Chondrocyte (in vitro differentiated cells): ENCODE measurements at places on chromosomes 6 and 20. TPM values are rescaled to one million over a fixed set of nuclear protein-coding genes. Genes with fewer than 3 reads are reported as not detected.
A peak's percentile ranks its signal among the peaks of the same experiment; 100 is the strongest.

The CDH22 gene
- total RNA-seq: not detected in 3 replicates

The ADGRG6 gene
- total RNA-seq: 1.7 to 2.5 TPM (median 2.5 TPM) in 3 replicates

DNA sequence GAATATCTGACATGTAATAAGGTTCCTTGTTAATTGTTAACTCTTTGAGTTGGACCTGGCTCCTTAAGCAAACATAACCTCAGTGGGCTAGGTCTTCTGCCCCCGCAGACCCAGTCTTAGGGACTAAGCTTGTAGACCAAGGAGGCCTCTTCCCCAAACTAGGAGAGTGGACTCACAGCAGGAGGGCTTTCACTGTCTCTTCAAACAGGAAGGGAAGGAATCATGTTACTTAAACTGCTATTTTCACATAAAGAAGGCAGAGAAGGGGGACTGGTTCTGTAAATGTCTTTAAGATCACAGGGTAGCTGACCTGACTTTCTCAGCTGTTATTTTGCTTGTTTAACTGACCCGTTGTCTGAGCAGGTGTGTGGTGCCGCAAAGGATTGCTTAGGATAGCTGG is 34.9 kb upstream of the PRDM1 start:
- no peaks in the 10 kb centered on the region for H3K27me3 ChIP-seq
- peaks cover 5% of the 10 kb centered on the region for H3K4me1 ChIP-seq
- DNase-seq: no peak
- H3K4me3 ChIP-seq: no peak overlapping the region

GRCh38 chr6:36626636-36627035 is 32.5 kb downstream of the SRSF3 start:
- H3K4me3 ChIP-seq: no peak overlapping the region
- no peak overlapping the region for H3K27ac ChIP-seq
- DNase-seq: peak; percentile 24
- H3K36me3 ChIP-seq: no peaks in the 10 kb centered on the region
- H3K27me3 ChIP-seq: no peaks in the 10 kb centered on the region

DNA sequence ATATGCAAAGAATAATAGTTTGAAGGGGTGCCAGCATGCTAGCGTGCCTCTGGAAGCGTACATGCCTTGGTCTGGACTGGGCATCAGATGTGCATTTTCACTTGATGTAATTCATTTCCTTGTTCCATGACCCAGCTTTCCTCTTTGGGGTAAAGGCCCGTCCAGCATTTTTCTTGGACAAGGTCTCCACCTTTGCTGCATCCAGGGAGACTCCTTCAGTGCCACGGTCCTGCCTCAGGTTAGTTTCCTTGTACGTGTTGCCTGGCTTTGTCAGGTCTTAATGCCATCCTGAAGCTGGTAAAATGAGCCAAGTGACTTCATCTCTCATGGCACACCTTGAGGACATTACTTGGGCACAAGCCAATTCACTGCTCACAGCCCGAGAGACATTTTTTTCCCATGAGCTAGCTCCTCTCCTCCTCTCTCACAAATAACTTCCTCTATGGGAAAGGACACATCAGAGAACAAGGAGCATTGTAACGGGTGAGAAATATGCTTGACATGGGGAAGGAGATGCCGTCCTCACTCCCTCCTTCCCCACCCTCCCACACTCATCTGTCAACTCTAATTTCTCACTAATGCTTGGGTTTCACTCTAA is 23.9 kb downstream of the EDN1 start:
- DNase-seq: no peak
- peaks cover 39% of the 10 kb centered on the region for H3K4me1 ChIP-seq
- H3K27ac ChIP-seq: peak overlapping the region; percentile 90
- peak overlapping the region; percentile 59 for H3K4me3 ChIP-seq

DNA sequence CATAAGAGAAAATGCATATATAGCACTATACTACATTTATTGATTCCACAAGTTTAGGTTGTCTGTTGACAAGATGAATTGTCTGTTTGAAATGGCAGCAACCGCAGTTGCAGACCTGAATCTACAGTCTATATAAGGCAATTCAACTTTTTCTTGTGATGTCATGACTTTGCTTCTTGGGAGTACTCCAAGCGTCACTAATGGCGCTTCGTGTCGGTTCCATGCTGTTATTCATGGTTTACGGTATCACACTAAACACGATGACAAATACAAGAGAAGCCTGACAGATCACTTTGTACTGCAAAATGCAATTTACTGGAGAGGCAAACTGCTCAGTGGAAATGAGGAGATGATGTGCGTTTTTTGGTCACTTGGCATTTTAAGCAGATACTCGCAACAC is 280.3 kb upstream of the TCF21 start:
- no peaks in the 10 kb centered on the region for H3K27me3 ChIP-seq
- H3K4me1 ChIP-seq: peaks cover 8% of the 10 kb centered on the region
- no peak for DNase-seq

GRCh38 chr20:53735536-53736050 is 142.0 kb upstream of the ZNF217 start:
- peak overlapping the region; percentile 1 for H3K4me3 ChIP-seq
- H3K27ac ChIP-seq: peak overlapping the region; percentile 94
- H3K27me3 ChIP-seq: no peaks in the 10 kb centered on the region
- H3K4me1 ChIP-seq: peaks cover 78% of the 10 kb centered on the region
